ENCODE measurements at places on chromosomes 11 and 22. TPM values are rescaled to one million over a fixed set of nuclear protein-coding genes. Genes with fewer than 3 reads are reported as not detected.

- DNase-seq = no peak
Observed at GRCh38 chr11:75069473-75069872, 27.2 kb downstream of the OR2AT4 start.

- DNase-seq = no peak
Observed at GRCh38 chr11:86722748-86723147, 50.3 kb upstream of the ME3 start.

GRCh38 chr22:40451210-40451609 is 80.8 kb downstream of the SGSM3 start:
- no peak for DNase-seq

DNA sequence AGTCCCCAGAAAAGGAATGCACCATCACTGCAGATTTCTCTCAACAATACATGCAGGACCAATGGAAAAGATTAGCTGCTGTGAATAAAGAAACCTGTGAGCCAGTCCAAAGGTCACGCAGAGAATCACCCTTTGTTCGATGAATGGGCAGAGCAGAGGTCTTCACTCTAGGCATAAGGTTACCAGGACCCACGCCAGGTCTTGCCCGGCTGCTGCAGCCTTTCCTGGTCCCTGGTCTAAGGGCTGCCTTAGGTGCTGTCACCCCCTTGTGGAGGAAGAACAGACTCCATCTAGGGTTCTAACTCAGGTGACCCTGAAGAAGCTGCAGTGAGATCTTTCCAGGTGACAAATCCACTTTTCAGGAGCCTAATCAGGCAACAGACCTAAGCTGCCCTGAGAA is 29.0 kb upstream of the NAP1L4 start:
- peak; percentile 76 for DNase-seq

DNA sequence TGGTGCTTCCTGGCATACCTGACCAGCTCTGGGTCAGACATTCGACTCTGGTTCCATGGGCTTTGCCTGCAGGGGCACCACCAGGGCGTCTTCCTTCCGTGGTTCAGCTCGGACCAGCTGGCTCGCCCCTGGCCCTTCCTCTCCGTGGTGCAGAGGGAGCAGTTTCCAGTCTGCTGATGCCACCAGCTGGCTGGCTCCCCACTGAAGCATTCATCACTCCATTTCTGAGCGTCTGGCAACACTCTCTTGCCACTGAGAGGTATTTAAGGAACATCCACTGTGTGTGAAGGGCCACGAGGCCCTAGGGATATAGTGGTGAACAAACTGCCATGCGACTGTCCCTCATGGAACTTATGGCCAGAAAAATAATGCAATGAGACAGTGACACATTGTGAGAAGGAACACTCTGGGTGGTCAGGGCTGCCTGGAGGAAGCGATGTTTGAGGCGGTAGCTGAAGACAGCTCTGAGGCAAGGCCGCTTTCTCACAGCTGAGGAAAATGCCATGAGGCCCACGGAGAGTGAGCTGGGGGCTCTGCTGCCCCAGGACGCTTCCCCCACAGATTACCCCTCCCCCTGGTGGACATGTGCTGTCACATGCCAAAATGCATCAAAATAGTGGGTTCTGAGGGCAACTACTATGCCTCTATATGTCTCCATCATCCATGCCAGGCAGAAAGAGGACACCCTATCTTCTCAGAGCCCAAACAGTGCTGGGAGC is 44.9 kb upstream of the ARFGAP3 start:
- DNase-seq = no peak

DNA sequence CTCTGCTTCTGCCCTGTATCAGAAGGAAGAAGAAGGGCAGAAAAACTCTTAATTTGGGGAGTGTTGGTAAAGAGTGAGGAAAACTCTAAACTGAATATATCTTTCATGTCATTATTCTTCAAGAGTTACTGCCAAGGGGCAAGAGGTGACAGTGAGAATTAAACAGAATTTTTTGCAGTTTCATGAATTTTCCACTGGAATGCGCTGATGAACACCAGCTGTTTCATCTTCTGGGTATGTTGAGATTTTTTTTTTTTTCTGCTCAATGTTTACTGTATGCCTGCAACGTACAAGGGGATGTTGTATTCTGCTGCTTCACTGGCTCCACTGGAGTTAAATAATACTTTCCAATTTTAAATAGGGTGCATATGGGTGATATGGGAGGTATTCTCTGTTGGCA is 117.8 kb downstream of the FAM76B start:
- DNase-seq = no peak

DSCAML1 gene
- not detected for polyA plus RNA-seq

SAA4 gene
- not detected for polyA plus RNA-seq

All from SK-N-SH (cell line).